ENCODE measurements at places on chromosomes 7 and 10. TPM values are rescaled to one million over a fixed set of nuclear protein-coding genes. Genes with fewer than 3 reads are reported as not detected.

GRCh38 chr10:91487911-91488582, 77.9 kb downstream of the HECTD2 start:
- no peak for DNase-seq

IGFBP1 gene
- 0.31 TPM for polyA plus RNA-seq

- DNase-seq = no peak
These were observed 125.8 kb upstream of the GAD2 start for GRCh38 chr10:26090762-26091161.

- no peak for DNase-seq
These were observed 1.5 kb upstream of the WDR37 start for GRCh38 chr10:1054684-1055083.

GRCh38 chr10:128744811-128745305, 618.6 kb upstream of the MKI67 start:
- DNase-seq = no peak

DNAH11 gene
- polyA plus RNA-seq = 3.2 TPM

DNA sequence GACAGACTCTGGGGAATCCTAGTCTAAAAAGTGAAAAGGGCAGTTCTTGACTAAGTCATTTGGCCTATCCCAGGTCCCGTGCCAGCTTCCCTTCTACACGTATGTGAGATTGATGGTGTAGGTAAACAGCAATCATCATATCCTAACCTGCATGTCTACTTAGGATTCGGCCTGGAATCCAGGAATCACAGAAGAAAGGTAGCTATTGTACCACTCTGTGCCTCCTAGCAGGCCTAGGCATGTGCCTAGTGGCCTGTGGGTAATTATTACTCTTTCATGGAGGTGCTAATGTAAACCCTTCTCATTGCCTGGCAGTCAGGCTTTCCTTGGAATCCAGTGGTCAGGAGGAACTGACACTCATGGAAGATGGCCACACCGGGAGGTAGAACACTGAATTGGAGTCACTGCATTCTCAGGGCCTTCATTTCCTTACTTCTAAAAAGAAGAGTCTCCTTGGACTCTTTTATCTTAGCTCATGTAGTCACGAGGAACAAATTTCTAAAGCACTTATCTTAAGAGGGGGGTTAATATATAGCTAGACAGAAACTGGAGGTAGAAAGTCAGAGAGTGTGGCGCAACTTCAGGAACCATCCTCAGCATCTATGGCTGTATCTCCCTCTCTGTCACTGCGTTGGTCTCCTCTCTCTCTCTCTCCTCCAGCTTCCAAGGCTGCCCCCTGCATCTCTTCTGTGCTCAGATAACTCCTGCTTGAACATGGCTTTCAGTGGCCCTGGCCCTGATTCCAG, 122.5 kb downstream of the C1GALT1 start:
- DNase-seq = no peak

CTTNBP2 gene
- polyA plus RNA-seq = 22.2 TPM

DNA sequence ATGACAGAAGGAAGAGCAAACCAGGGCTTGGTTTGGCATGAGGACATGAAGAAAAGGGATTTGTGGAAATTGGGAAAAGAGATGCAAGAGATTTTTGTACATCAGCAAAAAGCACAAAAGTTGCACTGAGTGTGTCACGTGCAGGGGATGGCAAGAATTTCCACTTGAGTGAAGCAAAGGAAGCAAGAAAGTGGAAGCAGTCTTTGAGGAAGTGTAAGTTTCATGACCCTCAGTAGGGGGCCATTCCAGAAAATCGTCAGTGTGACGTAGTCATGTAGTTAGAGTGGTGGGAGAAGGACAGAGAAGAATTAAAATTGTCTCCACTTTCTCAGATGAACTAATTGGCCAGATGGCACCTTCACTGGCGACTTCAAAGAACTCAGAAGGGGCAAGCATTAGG, 123.3 kb upstream of the FZD1 start:
- DNase-seq = no peak

ANLN gene
- polyA plus RNA-seq = 45.0 TPM

GIMAP1 gene
- polyA plus RNA-seq = 5.7 TPM

LRRD1 gene
- polyA plus RNA-seq = 0.64 TPM

SPDYE18 gene
- polyA plus RNA-seq = 1.8 TPM

DNA sequence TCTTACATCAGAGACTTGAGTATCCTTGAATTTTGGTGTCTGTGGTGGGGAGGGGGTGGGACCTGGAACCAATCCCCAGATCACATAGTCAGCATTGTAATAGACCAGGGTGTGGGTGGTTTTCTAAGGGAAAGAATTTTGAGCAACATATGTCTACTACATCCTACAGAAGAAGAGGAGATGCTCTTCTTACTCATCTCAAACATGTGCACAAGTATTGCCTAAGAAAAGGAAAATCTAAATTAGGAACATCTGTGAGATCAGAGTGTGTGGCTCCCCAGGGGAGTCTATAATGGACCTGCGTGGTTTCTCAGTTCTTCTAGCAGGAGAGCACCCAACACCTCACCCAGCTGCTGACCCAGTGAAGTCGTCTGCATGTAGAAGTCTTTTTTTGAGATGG, 148.8 kb downstream of the CCDC3 start:
- DNase-seq = no peak

DNA sequence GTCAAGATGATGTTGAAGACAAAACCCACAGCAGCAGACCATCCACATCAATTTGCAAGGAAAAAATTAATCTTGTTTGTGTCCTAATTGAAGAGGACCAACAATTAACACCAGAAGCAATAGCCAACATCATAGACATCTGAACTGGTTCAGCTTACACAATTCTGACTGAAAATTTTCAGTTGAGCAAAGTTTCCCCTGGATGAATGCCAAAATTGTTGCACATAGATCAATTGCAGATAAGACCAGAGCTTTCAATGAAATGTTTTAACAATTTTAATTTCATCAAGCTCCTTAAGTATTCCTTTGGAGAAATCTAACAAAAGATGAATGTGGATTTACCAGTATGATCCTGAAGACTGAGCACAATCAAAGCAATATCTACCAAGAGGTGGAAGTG, 168.6 kb downstream of the CTNNA3 start:
- no peak for DNase-seq

DNA sequence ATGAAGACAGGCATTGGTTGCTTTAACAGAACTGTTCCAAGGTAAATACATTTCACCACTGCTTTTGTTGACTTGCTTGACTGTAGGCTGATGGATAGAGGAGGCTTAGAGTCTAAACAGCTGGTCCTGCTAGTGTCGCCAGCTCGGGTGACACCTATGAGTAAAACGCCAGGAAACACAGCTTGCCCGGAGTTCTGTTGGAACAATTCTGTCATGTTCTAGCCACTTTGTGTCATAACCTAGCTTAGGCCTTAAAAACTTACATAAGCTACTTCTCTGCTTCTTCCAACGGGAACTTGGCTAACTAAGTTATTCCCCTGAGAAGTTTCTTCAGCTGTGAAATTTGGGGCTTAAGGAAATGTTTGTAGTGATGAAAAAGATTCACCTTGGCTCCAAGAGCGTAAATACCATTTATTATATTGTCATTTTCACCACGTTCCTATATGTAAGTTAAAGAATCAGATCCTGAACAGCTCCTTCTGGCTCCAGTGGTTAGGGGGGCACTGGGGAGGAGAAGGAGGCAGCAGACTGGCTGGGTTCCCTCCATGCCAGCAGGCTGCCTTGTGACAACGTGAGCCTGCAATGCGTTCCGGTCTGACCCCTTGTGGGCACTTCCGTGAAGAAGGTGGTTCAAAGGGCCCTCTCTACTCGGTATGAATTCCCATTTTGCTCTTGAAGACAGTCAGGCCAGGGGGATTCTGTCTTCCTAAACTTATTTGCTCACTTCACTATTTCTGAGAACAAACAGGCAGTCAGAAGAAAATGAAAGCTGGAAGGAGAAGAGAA, 253.2 kb downstream of the BMPER start:
- DNase-seq = no peak

GRCh38 chr7:139451638-139452037, 31.8 kb downstream of the KLRG2 start:
- no peak for DNase-seq

CAV1 gene
- 420 TPM for polyA plus RNA-seq

DNA sequence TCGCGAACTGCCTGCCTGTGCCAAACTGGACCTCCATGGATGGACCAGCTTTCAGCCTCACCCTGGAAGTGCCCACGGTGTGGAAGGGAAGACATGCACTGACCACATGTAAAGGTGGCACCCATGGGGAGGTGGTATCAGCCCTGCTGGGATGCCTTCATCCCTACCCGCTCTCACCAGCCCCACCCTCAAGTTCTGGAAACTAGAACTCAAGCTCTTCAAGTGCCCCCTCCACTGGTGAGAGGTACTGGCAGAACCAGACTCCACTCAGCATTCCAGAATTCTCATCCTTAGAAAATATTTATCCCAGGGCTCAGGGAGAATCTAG, 5.9 kb downstream of the ZNF488 start:
- DNase-seq = no peak

CALCR gene
- polyA plus RNA-seq = not detected

DNA sequence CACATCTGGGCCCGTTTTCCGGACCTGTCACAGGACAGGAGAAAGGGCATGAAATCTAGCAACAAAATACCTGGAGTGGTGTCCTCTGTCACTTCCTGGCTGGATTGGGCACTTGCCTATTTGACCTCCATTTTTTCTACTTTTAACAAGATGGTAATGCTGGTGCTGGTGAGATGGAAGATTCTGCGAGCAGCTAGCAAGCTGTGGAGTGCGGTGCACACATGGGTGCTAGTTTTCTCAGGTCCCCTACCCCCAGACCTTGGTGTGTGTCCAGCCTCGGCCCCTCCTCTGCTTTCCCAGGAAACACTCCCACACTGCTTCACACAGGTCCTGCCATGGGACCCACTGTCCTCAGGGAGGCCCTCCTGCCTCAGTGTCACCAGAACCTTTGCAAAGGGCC, 87.7 kb downstream of the WDR11 start:
- no peak for DNase-seq

DNA sequence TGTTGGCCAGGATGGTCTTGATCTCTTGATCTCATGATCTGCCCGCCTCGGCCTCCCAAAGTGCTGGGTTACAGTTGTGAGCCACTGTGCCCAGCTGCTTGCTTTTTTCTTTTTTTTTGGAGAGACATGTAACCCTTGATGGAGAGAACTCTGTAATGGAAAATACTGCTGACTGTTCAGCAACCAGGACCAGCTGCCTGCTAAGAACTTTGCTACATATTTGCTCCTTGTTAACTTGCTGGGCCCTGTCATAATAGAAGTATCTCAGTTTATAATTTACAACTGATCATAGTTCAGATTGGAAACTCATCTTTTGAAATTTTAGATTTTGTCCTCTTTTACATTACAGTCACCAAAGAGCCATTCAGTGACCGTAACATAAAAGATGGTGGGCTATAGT, 34.9 kb downstream of the TASOR2 start:
- no peak for DNase-seq

- no peak for DNase-seq
These were observed 105.5 kb downstream of the SEMA3D start for GRCh38 chr7:85081392-85081791.

DNA sequence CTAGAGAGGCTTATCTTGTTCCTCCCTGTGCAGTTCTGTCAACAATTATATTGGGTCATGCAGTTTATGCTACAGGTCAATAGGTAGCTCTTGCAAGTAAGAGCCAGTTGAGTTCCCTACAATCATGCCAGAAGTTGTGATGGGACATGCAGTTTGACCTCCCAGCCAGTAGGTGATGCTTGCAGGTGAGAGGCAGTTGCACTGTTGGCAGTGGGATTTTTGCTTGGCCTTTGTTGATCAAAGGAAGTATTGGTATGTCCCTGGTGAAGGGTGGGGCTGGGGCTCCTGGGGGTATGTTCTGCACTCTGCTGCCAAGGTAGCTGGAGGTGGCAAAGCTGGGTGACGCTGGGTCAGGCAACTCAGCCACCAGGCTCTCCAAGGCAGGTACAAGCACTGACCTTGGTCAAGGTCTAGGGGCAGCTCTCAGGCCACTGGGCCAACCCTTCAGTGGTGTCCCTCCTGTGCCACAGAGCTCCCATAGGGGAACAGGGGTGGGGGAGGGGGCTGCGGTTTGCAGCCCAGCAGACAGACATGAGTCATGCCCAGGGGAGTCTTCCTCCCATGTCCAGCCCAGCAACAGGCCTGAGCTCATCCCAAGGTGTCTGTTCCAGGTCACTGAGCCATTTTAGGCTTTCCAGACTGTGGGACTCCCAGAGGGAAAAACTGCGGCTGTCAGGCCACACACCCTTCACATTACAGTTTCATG, 43.3 kb downstream of the MEOX2 start:
- DNase-seq = no peak

DNA sequence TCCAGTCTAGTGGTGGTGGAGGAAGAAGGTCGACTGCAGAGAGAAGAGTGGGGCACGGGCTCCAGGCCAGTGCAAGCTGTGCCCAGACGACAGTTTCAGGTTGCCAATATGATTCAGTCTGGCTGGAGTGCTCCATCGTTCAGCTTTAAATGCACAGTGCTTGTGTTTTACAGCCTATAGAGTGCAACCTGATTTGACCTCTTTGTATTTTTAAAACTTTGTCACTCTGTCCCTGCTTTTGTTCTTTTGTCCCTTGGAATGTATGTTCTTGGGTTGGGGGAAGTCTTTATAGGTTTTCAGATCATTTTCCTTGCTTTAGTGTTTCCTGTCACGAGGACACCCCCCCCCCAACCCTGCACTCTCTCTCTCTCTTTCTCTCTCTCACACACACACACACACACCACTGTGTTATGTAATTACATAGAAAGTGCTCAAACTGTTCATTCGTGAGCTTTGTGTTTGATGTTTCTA, 198.0 kb downstream of the CAMK1D start:
- DNase-seq = no peak

DNA sequence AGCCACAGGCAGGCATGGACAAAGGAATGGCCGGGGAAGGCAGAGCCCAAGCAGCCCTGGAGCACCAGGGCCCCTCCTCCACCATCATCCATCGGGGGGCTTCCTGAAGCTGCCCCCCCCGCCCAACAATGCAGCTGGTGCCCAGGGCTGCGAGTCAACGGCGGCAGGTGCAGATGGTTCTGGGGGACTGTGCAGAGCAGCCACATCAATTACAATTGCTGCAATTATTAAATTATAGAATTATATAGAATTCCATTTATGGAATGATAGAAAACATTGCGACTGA, 28.3 kb downstream of the EBF3 start:
- DNase-seq = no peak

Data from left lung (tissue), 14 donors.